ENCODE measurements at places on chromosomes 3 and 15.

DNA sequence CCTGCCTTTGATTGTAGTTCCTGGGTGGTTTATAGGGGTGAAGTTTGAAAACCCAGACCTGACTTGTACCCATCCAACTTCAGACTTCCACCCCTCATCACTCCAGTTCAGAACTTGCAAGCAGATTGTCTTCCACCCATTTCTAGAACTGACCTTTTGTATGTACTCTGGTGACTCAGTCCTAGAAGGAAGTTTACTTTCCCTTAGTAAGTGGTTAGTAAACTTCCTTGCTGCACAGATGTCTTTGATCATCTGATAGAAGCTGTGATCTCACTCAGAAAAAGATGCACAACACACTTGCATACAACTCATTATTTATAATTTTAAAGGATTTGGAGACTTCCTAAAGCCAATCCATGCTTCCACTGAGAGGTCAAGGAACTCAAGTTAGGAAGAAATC lies 368.0 kb downstream of the MFSD1 start:
- H3K4me3 ChIP-seq = no peak overlapping the region
- no peak overlapping the region for H3K27ac ChIP-seq
- H3K36me3 ChIP-seq = no peaks in the 10 kb centered on the region
- DNase-seq = no peak

DNA sequence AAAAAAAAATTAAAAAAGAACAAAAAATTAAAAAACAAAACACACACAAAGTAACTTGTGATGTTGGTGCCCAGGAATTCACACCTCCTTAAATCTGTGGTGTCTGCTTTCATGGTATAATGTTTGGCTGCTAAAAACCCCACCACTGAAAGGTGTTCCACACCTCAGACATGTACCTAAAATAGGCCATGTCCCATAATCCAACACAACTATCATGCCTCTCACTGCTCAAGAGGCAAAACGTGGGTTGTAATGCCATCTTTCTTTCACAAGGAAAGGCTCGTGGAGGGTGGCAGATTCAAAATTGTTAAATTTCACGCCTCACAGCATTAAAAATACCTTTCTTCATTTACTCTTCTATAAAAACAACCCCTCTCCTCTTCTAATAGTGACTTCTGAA lies 29.5 kb downstream of the MKRN2 start:
- no peak overlapping the region for H3K4me3 ChIP-seq
- DNase-seq = no peak
- H3K36me3 ChIP-seq = peaks cover 88% of the 10 kb centered on the region
- no peaks in the 10 kb centered on the region for H3K27me3 ChIP-seq
- H3K4me1 ChIP-seq = peaks cover 12% of the 10 kb centered on the region

GRCh38 chr3:153746211-153746610 lies 375.0 kb upstream of the ARHGEF26 start:
- DNase-seq = no peak
- no peaks in the 10 kb centered on the region for H3K36me3 ChIP-seq
- no peak overlapping the region for H3K4me3 ChIP-seq
- H3K27ac ChIP-seq = no peak overlapping the region
- no peaks in the 10 kb centered on the region for H3K27me3 ChIP-seq

DNA sequence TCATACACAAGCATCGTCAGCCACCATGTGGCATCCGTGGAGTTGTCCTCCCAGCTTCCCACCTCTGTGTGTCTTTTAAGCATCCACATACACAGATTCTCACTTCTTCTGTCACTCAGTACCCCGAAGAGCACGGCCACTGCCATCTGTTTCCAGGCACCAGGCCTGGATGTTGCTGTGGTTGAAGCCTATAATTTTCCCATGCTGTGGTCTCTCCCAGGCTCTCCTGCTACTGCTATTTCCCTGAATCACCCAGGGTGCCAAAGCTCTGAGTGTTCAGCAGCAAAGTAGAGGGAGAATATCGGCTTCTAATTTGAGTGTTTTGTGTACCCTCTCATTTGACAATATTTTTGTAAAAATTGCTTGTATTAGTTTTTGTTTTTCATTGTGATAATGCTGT lies 265.7 kb downstream of the DIPK2A start:
- no peaks in the 10 kb centered on the region for H3K27me3 ChIP-seq
- no peak for DNase-seq
- no peaks in the 10 kb centered on the region for H3K36me3 ChIP-seq
- no peak overlapping the region for H3K27ac ChIP-seq
- no peak overlapping the region for H3K4me3 ChIP-seq

DNA sequence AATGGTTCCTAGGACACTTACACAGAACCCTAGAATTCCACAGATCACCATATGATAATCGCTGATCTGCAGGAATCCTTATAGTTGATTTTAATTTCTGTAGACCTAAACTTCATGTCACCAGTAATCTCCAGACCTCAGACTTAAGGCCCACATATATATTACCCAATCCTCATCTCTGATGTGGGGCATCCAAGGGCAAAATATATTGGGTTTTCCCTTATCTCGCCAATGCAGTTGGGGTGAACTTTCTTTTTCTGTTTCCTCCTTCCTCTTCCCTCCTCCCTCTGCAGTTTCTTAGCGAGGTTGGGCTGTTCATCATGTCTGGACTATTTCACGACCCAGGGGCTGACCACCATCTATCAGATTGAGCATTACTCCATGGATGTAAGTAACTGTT lies 230.2 kb downstream of the P3H2 start:
- no peaks in the 10 kb centered on the region for H3K4me1 ChIP-seq
- no peaks in the 10 kb centered on the region for H3K27me3 ChIP-seq
- no peaks in the 10 kb centered on the region for H3K36me3 ChIP-seq

- H3K27ac ChIP-seq = no peak overlapping the region
- H3K4me3 ChIP-seq = no peak overlapping the region
- peaks cover 24% of the 10 kb centered on the region for H3K36me3 ChIP-seq
Measured at GRCh38 chr15:72345280-72345679, 25.3 kb upstream of the CELF6 start.

GRCh38 chr15:39301589-39301999 lies 279.3 kb upstream of the THBS1 start:
- H3K4me3 ChIP-seq = no peak overlapping the region
- H3K36me3 ChIP-seq = no peaks in the 10 kb centered on the region
- no peaks in the 10 kb centered on the region for H3K27me3 ChIP-seq
- no peaks in the 10 kb centered on the region for H3K4me1 ChIP-seq

- no peak overlapping the region for H3K4me3 ChIP-seq
- H3K4me1 ChIP-seq = peaks cover 14% of the 10 kb centered on the region
- H3K36me3 ChIP-seq = no peaks in the 10 kb centered on the region
- H3K27ac ChIP-seq = no peak overlapping the region
Measured at GRCh38 chr15:68672781-68673205, 94.0 kb downstream of the CORO2B start.

- no peak overlapping the region for H3K4me3 ChIP-seq
- H3K4me1 ChIP-seq = peaks cover 4% of the 10 kb centered on the region
- no peaks in the 10 kb centered on the region for H3K27me3 ChIP-seq
Measured at GRCh38 chr3:153210660-153211059, 48.6 kb downstream of the RAP2B start.

GRCh38 chr3:189779166-189779565 lies 148.0 kb downstream of the TP63 start:
- no peak for DNase-seq
- no peak overlapping the region for H3K4me3 ChIP-seq
- H3K27ac ChIP-seq = no peak overlapping the region
- no peaks in the 10 kb centered on the region for H3K4me1 ChIP-seq
- no peaks in the 10 kb centered on the region for H3K27me3 ChIP-seq

GRCh38 chr15:65888981-65889380 lies 19.7 kb downstream of the RAB11A start:
- no peak for DNase-seq
- no peaks in the 10 kb centered on the region for H3K27me3 ChIP-seq
- H3K27ac ChIP-seq = no peak overlapping the region
- peaks cover 12% of the 10 kb centered on the region for H3K4me1 ChIP-seq

GRCh38 chr3:46537316-46537715 lies 28.8 kb downstream of the LRRC2 start:
- no peak overlapping the region for H3K4me3 ChIP-seq
- no peaks in the 10 kb centered on the region for H3K36me3 ChIP-seq
- no peak overlapping the region for H3K27ac ChIP-seq
- peaks cover 56% of the 10 kb centered on the region for H3K4me1 ChIP-seq
- H3K27me3 ChIP-seq = peaks cover 5% of the 10 kb centered on the region
- DNase-seq = no peak

DNA sequence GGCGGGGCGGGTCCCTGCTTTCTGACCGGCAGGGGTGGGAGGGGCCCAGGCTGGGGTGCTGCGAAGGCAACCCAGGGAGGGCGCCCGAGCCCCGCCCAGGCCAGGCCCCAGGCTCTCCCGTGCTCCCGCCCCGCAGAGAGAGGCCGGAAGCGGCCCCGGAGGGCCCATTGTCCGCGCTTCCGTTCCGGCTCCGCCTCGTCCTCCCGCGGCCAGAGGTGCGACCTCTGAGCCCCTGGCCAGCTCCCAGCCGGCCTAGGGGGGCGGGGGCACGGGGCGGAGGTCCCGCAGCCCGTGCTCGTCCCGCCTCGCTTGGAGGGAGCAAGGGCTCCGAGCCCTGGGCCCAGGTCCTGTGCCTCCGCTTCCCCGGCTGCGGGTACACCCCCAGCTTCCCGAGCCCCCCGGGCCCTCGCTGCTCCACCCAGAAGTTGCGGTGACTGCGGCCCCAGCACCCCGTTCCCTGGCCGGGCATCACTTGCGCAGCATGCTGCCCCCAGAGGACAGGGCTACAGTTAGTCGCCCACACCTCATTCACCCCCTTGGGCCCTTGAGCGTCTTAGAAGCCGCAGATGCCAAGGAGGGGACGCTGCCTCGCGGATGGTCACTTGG lies 20.4 kb upstream of the PLXND1 start:
- peak; percentile 67 for DNase-seq
- no peaks in the 10 kb centered on the region for H3K36me3 ChIP-seq
- H3K27ac ChIP-seq = peak overlapping the region; percentile 37
- H3K4me3 ChIP-seq = peak overlapping the region; percentile 61
- H3K27me3 ChIP-seq = no peaks in the 10 kb centered on the region

- no peak for DNase-seq
- H3K4me3 ChIP-seq = no peak overlapping the region
- H3K27ac ChIP-seq = no peak overlapping the region
- H3K36me3 ChIP-seq = no peaks in the 10 kb centered on the region
Measured at GRCh38 chr15:89747708-89748682, 3.1 kb downstream of the MESP1 start.

All from B cell (primary cell).